GM12892 (cell line): ENCODE measurements at places on chromosomes 7 and 10.

DNA sequence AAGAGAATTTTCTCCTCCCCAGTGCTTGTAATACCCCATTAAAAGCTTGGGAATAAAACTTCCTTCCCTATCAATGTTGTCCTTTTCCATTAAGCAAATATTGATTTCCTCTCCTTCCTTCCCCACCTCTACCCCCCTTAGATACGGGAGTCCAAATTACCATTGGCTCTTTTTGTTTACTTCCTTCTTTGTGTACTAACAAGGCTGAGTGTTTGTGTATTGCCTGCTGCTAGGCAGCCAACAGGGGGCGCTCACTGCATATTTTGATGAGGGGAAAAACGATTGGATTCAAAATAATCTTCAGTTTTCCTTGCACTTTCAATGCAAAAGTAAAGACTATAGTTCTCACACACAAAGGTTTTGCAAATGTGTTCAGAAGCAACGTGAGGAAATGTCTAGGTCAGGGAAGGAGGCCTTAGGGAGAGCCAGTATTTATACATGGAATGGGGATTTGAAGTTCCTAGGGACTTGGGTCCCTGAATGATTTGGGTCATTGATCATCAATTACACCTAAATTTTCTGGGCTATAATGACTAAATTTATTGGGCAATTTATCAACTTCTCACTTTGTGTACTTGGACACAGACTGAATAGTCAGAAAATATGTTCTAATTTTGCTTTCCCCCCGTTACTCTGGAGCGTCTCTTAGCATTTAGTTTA lies 23.6 kb upstream of the VPS41 start:
- DNase-seq: no peak

DNA sequence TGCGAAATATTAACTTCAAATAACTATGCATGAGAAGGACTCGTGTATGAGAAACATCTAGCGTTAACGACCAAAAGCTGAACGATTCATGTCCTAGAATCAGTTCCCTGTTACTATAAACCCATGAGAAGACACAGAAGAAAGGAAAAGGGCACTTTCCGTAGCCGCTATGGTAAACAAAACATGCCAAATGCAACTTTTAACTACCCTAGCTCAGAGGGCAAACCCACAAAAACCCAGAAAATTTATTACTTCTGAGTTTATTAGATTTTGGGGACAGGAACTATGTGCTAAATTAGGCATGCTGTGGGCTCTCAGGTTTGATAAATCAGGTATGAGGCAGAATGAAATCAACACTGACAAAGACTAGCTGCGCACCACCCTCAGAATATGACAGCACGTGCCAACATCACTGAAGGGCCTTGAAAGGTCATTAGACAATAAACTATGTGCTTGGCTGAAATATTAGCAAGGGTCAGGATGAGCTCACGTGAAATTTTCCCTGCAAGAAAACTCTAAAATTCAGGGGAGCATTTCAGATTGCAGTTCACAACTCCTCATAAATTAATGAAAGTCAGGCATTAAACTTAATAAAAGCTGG lies 102.6 kb downstream of the GLI3 start:
- no peak for DNase-seq

DNA sequence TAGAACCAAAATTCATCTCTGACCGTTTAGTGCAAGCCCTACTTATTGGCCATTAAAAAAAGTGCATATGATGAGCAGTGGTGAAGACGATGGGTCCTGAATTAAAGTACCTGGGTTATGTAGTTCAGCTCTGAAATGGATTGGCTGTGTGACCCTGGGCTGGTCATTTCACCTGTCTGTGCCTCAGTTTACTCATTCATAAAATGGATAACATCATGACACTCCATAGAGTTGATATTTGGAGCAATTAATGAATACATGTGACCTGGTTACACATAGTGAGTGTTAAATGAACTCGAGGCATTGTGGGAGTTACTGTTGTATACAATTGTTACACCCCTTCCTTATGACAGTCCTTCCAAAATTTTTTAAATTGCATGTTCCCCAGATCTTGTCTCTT lies 9.1 kb downstream of the MAP3K8 start:
- no peak for DNase-seq

- no peak for DNase-seq
Measured at GRCh38 chr10:76049581-76050290, 618.3 kb downstream of the LRMDA start.

GRCh38 chr7:75872073-75872782 lies 6.6 kb upstream of the RHBDD2 start:
- no peak for DNase-seq

- no peak for DNase-seq
Measured at GRCh38 chr10:14569274-14570060, 205.2 kb downstream of the FAM107B start.

- DNase-seq: no peak
Measured at GRCh38 chr7:80760292-80760691, 121.8 kb downstream of the CD36 start.

DNA sequence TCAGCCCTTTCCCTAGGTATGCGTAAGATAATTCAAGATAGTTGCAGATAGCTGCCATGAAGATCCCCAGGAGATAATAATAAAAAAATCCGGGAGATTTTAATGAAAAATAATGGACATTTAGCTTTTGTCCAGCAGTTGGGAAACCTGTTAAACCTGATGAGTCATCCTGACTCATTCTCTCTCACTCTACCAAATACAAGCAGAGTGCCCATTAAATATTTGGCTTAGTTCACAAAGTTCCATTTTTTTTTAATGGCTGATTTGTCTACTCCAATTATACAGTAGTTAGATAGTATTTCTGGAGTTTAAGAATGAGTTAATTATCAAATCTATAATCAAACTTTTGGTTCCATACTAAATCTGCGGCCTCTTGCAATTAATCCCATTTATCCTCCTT lies 2.1 kb upstream of the SHTN1 start:
- DNase-seq: no peak

DNA sequence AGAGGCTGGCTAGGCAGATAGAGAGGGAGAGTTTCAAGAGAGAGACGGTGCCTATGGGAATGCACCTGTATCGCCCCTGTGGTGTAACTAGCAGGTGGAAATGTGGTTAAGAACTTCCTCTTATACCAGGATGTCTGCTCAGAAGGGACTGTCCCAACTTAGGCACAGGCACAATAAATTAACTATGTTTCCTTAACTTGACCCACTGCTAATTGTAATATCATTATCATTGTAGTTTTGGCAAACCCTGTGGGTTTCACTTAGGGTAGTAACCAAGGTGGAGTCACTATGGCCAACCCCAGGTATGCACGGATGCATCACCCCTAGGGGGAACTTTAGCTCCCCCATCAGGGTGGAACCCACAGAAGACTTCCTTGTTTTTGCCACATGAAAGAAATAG lies 455.7 kb downstream of the DGKB start:
- no peak for DNase-seq
